Neural crest cell (in vitro differentiated cells): ENCODE measurements at places on chromosomes 16 and 17. TPM values are rescaled to one million over a fixed set of nuclear protein-coding genes. Genes with fewer than 3 reads are reported as not detected.
A peak's percentile ranks its signal among the peaks of the same experiment; 100 is the strongest.

CHST6 gene
- 22.4 and 23.1 TPM in 2 replicates for total RNA-seq

DNA sequence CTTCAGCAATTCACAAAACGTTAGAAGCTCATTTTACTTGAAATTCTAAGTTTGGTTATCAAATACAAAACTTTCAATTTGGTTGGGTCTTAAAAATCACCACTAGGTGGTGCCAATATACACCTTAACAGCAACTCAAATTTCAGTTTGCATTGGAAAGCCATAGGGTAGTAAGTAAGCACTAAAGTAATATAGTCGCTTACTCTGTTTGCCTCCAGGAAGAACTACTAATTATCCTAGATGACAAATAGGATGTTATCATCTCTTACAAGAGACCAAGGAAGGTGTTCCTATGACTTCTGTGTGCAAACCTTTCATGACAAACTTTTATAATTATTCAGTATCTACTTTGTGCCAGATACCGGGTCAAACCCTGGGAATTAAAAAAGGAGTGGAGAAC, 93.3 kb downstream of the MYO1D start:
- no peak for DNase-seq

GRCh38 chr17:81043725-81044427, 8.9 kb downstream of the BAIAP2 start:
- no peak for DNase-seq

DNA sequence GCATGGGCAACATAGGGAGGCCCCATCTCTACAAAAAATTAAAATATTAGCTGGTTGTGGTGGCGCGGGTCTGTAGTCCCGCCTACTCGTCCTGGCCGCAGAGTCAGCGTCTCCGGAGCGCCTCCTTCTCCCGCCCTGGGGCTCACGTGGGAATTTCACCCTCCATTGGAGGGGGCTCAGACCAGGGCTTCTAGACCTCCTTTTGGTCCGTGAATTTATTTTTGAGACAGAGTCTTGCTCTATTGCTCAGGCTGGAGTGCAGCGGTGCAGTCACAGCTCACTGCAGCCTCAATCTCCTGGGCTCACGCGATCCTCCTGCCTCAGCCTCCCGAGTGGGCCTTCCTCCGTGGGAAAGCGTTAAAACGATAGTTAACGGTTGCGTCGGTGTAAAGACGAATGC, 394 bp upstream of the NME4 start:
- peak; percentile 44 for DNase-seq
